ENCODE measurements at places on chromosomes 3 and 15.

DNA sequence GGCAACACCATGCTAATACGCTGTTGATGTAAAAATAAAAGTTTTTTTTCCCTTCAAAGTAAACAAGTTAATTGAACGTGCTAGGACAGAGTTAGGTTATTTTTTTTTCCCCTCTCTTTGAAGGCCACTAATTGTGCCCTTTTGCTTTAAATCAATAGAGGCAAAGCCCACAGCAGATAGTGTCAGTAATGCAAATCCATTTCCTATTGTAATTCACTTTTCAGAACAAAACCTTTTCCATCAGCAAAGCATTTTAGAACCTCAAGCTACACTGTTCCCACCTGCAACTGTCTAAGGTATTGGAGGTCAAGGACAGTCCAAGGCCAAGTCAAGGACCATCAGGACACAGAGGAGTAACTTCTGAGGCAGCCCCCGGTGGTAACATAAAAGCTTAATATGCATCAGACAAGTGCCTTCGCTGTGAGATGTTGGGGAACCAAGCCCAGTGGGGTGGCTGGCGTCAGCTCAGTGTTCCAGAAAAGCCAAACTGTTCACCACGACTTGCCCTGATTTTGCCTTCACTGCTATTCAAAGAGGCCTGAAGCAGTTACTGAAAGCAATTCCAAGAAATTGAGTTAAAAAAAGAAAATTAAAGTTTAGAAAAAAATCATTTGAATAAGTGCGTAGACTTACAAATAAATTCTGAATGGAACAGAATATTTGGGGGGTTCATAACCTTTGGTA, 65.8 kb upstream of the ICE2 start:
- DNase-seq, result no peak
- H3K27me3 ChIP-seq, result no peaks in the 10 kb centered on the region
- no peaks in the 10 kb centered on the region for H3K36me3 ChIP-seq
- no peaks in the 10 kb centered on the region for H3K4me1 ChIP-seq

- H3K4me1 ChIP-seq, result no peaks in the 10 kb centered on the region
- no peaks in the 10 kb centered on the region for H3K27me3 ChIP-seq
- no peak overlapping the region for H3K27ac ChIP-seq
- no peak for DNase-seq
- no peak overlapping the region for H3K4me3 ChIP-seq
These were observed 238.5 kb upstream of the ZNF385D start for GRCh38 chr3:21989341-21990042.

- no peaks in the 10 kb centered on the region for H3K36me3 ChIP-seq
- H3K4me3 ChIP-seq, result peak within 1 kb of the TSS; percentile 96
- peak within 1 kb of the TSS; percentile 95 for H3K27ac ChIP-seq
- peak; percentile 82 for DNase-seq
- no peaks in the 10 kb centered on the region for H3K27me3 ChIP-seq
These were observed at the start of gene IGF1R for GRCh38 chr15:98647774-98648653. TSS of gene IGF1R (plus strand) at chr15:98648539. CDS start at chr15:98649582, 1,043 bp downstream.

DNA sequence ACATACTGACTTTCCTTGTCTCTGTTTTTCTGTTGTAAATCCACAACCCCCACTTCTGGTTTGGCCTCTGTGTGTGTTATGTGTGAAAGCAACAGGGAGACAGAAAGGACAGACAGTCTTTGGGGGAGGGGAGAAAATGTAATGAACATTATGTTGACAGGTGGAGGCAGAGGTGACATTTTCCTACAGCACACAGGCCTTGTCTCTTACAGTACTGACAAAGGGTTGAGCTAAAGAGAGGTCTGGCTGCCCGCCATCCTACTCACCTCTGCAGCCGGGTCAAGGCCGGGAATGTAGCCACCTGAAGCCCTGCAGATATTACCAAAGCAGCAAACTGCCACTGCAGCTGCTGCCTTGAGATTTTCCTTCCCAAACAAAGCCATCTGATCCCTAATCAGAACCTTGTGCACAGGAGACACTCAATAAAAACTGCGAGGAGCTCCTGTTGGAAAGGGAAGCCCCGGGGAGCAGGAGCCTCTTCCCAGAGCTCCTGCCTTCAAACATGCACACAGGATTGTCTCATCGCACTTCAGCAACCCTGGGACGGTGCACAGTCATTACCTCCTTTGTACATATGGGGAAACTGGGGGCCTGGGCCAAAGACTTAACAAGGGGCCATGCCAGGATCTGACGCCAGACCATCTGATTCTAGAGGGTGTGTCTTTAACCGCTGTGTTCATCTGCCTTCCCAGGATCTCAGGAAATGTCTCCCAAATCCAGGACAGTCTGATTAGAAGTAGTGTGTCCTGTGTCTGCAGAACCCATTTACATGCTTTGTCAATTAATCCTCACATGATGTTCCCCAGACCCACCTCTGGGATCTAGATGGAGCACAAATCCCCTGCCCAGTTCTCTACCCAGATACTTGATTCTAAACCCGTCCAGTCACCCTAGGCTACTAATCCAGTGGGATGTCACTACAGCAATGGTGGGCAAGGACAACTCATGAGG, 14.2 kb downstream of the MYO5C start:
- H3K27me3 ChIP-seq, result no peaks in the 10 kb centered on the region
- H3K36me3 ChIP-seq, result no peaks in the 10 kb centered on the region
- H3K4me3 ChIP-seq, result no peak overlapping the region
- peak overlapping the region; percentile 9 for H3K27ac ChIP-seq
- DNase-seq, result no peak

DNA sequence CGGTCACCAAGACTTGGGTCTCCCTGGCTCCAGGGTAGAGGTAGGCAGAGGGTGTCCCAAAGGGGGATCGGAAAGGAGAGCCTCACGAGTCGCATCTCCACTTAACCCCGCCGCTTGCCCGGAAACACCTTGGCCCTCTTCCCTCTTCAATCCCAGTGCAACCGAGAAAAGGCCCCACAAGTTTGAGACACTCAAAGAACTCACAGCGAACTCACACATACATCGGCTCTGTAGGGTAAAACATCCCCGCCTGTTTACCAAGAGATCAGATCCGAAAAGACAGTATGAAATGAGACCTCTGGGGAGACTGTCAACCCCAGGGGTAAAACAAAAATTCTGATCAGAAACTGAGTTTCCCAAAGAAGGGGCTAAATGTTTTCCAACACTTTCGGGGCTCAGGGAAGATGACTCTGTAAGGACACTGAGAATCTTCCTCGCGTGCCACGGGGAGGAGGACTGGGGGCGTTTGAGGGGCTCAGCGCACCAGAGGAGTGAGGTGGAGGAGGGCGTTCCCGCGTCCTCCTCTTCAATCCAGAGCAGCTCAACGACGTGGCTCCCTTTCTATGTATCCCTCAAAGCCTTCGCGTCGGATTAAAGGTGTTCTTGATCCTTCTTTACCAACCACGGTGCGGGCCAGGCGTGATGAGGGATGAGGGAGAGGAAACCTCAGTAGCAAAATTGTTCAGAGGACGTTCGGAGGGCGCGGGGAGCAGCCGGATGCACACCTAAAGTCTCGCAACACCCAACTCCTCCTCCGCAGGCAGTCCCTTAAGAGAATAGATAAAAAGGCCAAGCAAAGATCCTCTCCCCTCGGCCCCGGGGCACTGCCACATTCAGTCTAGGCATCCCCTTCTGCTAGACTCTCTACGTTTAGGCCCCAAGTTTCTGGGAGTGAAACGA, 3.7 kb downstream of the WNT5A start:
- no peak overlapping the region for H3K4me3 ChIP-seq
- no peak for DNase-seq
- H3K27me3 ChIP-seq, result no peaks in the 10 kb centered on the region
- no peaks in the 10 kb centered on the region for H3K36me3 ChIP-seq

GRCh38 chr3:163809540-163809993, 1268.7 kb downstream of the SI start:
- no peaks in the 10 kb centered on the region for H3K4me1 ChIP-seq
- H3K4me3 ChIP-seq, result no peak overlapping the region
- DNase-seq, result no peak
- H3K36me3 ChIP-seq, result no peaks in the 10 kb centered on the region
- no peak overlapping the region for H3K27ac ChIP-seq

GRCh38 chr15:59059076-59059597, 45.8 kb upstream of the CCNB2 start:
- H3K27ac ChIP-seq, result no peak overlapping the region
- H3K36me3 ChIP-seq, result no peaks in the 10 kb centered on the region
- H3K4me1 ChIP-seq, result no peaks in the 10 kb centered on the region

DNA sequence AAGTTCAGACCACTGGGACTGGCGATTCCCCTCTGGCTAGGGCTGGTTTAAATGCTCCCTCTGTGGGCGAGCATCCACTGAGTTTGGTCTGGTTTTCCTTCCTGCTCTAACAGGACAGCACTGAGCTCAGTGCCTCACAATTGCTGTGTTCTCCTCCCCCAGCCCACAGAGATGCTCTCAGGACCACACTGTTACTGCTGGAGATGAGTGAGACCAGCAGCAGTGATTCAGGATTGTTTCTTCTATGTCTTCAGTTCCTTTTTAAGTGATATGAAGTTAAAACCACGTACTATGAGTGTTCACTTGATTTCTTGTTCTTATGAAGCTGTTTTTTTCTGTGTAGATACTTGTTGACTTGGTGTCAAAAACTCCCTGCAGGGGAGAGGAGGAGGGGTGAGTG, 180.4 kb upstream of the COL8A1 start:
- H3K27ac ChIP-seq, result no peak overlapping the region
- no peaks in the 10 kb centered on the region for H3K27me3 ChIP-seq
- no peak overlapping the region for H3K4me3 ChIP-seq
- DNase-seq, result no peak
- H3K36me3 ChIP-seq, result no peaks in the 10 kb centered on the region

GRCh38 chr3:24956613-24957012, 462.0 kb upstream of the THRB start:
- H3K27ac ChIP-seq, result no peak overlapping the region
- H3K4me3 ChIP-seq, result no peak overlapping the region
- DNase-seq, result no peak
- no peaks in the 10 kb centered on the region for H3K4me1 ChIP-seq

GRCh38 chr3:140424726-140425125, 253.1 kb upstream of the TRIM42 start:
- H3K4me3 ChIP-seq, result no peak overlapping the region
- H3K27me3 ChIP-seq, result no peaks in the 10 kb centered on the region
- DNase-seq, result no peak
- H3K36me3 ChIP-seq, result no peaks in the 10 kb centered on the region
- H3K27ac ChIP-seq, result no peak overlapping the region

DNA sequence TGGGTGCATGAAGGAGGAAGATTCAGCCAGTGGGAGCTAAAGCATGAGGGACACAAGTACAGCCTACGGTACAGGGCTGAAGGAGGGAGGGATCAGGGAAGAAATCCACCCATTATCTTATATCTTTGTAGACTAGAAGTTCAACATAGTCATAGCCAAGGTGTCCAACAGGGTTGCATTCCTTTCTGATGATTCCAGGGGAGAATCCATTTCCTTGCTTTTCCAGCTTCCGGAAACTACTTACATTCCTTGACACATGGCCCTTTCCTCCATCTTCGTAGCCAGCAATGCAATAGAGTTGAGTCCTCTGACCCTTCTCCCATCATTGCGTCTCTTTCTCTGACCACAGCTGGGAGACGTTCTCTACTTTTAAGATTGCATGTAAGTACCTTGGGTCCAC, 471.0 kb upstream of the SEMA6D start:
- H3K4me3 ChIP-seq, result no peak overlapping the region
- no peaks in the 10 kb centered on the region for H3K27me3 ChIP-seq
- DNase-seq, result no peak
- H3K36me3 ChIP-seq, result no peaks in the 10 kb centered on the region
- no peak overlapping the region for H3K27ac ChIP-seq
- H3K4me1 ChIP-seq, result no peaks in the 10 kb centered on the region

DNA sequence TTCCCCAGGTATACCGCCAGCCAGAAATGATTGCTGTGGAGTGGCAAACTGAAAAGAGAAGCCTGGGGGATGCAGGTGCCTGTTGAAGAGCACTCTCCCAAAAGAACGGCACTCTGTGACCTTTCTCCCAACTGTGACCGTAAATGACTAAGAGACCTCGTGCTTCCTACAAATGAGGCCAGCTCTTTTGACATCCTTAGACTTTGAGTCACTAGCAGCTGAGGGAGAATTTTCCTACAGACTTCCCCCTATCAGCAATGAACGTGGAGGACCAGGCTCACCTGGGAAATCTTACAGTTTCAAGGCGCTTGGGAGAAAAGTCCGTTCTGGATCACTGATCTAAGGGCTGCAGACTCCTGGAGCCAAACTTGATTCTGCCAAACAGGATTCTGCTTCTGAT, 8.6 kb downstream of the AQP9 start:
- H3K4me1 ChIP-seq, result no peaks in the 10 kb centered on the region
- H3K27ac ChIP-seq, result no peak overlapping the region
- H3K27me3 ChIP-seq, result no peaks in the 10 kb centered on the region
- H3K4me3 ChIP-seq, result no peak overlapping the region

- no peaks in the 10 kb centered on the region for H3K36me3 ChIP-seq
- no peaks in the 10 kb centered on the region for H3K4me1 ChIP-seq
- no peak overlapping the region for H3K27ac ChIP-seq
- no peak for DNase-seq
- H3K27me3 ChIP-seq, result no peaks in the 10 kb centered on the region
These were observed 59.6 kb downstream of the CD200R1L start for GRCh38 chr3:112786881-112787579.

DNA sequence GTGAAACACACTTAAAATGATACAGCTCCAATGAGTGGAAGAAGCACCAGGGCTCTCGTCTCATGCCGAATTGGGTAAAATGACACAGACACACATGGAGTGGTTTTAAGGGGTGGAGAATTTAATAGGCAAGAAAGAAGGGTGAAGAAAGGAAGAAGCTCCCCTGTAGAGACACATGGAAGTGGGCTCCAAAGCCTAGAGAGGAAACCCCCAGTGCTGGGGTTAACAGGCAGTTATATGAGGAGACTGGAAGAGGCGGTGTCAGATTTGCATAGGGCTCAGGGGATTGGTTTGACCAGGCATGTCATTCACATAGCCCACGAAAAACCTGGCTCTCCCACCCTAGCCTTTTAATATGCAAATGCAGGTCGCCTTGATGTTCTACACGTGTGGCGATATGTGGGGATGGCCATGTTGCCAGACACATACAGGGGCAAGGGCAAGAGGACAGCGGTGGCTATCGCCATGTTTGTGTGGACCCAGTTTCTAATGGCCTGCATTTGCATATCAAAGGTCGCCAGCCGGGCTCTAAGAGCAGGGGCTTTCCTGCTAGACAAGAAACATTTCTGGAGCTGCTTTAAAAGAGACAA, 1.9 kb upstream of the DPH6 start:
- H3K4me1 ChIP-seq, result peaks cover 6% of the 10 kb centered on the region
- no peak overlapping the region for H3K27ac ChIP-seq
- no peak for DNase-seq
- H3K27me3 ChIP-seq, result no peaks in the 10 kb centered on the region
- no peak overlapping the region for H3K4me3 ChIP-seq

GRCh38 chr3:73924048-73924447, 299.3 kb upstream of the PDZRN3 start:
- H3K36me3 ChIP-seq, result no peaks in the 10 kb centered on the region
- no peaks in the 10 kb centered on the region for H3K4me1 ChIP-seq
- H3K27me3 ChIP-seq, result no peaks in the 10 kb centered on the region
- H3K27ac ChIP-seq, result no peak overlapping the region

GRCh38 chr3:152516216-152516615, 247.5 kb downstream of the MBNL1 start:
- H3K4me1 ChIP-seq, result no peaks in the 10 kb centered on the region
- H3K4me3 ChIP-seq, result no peak overlapping the region
- no peaks in the 10 kb centered on the region for H3K27me3 ChIP-seq
- no peaks in the 10 kb centered on the region for H3K36me3 ChIP-seq

- H3K27me3 ChIP-seq, result no peaks in the 10 kb centered on the region
- no peaks in the 10 kb centered on the region for H3K4me1 ChIP-seq
- peak overlapping the region; percentile 37 for H3K4me3 ChIP-seq
- no peak for DNase-seq
- H3K27ac ChIP-seq, result no peak overlapping the region
These were observed 845 bp downstream of the CNTN3 start for GRCh38 chr3:74613521-74614106.
